ENCODE measurements at places on chromosomes 2 and 18.

- DNase-seq: no peak
Measured at GRCh38 chr18:57447154-57447621, 12.0 kb downstream of the ONECUT2 start.

- no peak for DNase-seq
Measured at GRCh38 chr2:36376319-36376765, 20.8 kb downstream of the CRIM1 start.

DNA sequence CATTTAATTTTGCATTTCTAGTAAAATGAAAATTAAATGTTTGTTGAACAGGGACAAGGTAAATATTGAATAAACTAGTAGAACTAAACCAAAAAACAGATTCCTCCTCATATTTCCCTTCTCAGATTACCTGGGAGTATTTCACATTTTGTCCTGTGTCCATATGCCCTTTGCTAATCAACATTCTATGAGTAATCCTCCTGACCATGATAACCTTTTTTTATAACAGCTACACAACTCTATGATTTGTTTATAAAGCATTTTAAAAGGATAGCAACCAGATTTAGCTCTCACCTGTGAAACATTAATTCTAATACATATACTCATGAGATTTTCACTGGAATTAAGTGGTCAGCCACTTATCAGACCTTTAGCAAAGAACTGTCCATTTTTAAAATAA, 7.1 kb upstream of the DSG2 start:
- DNase-seq: no peak

DNA sequence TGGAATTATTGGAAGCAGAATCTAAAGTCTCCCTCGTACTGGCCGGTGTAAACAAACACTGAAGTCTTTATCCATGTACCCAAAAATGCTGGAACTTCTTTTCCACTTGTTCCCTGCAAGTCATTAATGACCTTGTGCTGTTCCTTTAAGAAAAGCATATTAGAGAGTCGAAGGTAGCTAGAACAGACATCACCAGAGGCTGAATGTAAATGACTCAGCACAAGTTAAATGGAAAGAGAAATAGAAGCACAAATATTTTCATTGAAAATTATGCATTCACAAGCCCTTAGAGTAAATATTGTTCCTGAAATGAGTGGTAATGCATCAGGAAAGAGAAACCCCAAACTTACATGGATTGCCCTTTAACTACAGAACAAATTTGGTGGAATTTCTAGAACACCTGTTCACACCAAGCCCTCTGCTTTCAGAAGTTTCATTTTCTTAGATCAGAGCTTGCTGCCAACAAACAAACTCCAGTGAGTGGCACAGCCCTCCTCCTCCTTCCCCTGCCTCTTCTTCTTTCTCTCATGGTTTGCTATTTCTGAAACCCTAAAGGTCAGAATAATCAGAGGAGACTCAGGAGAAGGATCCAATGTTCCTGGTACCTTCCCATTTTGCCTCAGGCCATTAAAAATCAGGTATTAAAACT, 264.3 kb downstream of the TXNL1 start:
- no peak for DNase-seq

GRCh38 chr2:173659509-173659908, 304.8 kb downstream of the CDCA7 start:
- no peak for DNase-seq

DNA sequence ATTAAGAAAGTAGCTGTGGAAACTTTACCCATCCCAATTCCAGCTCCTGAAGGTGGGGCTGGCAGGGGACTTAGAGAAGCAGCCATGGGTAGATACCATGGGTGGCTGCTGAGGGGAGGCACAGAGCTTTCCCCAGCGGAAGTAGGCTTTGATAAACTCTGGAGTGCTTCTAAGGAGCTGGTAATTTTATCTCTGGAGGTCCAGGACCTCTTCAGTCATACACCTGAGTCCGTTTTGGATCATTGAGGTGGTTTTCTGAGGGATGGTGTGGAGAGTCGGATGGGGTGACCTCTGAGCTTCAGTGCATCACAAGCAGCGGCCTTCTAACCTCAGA, 36.7 kb upstream of the BMP10 start:
- no peak for DNase-seq

GRCh38 chr18:10585260-10585659, 59.4 kb downstream of the NAPG start:
- no peak for DNase-seq

- no peak for DNase-seq
Measured at GRCh38 chr2:159953136-159953823, 109.1 kb downstream of the PLA2R1 start.

DNA sequence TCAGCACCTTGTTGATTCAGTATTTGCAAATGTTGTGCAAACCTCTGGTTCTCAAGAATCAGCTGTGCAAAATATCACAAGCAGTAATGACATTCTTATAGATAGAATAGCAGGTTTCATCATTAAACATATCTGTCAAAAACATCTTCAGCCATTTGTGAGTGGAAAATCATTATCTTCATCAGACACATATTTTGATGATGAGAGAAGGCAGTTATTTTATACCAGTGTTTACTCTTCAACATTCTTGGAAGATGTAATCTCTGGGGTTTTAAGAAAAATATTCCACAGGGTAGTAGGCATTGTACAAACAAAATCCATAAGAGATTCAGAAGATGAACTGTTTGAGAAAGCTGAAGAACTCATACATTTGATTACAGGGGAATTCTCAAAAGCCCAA, 64.3 kb downstream of the FSIP2 start:
- no peak for DNase-seq

DNA sequence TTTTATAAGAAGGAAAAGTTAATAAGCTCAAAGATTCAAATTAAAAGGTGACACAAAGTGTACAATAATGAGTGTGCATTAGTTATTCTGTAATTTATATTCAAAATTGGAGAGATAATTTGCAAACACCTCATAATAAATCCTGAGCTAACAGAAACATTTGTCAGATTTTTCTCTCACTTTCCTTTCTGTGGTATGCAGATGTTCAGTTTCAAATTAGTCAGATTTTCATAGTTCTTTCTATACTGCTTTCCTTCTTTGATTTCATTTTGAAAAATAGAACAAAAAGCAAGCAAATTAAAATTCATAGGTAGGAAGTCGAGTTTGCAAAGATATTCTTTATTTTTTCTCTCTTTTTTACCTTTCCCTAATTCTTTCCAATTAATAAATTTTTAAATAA, 1420.1 kb upstream of the NXPH2 start:
- no peak for DNase-seq

GRCh38 chr18:45938488-45938935, 28.6 kb downstream of the EPG5 start:
- DNase-seq: no peak

DNA sequence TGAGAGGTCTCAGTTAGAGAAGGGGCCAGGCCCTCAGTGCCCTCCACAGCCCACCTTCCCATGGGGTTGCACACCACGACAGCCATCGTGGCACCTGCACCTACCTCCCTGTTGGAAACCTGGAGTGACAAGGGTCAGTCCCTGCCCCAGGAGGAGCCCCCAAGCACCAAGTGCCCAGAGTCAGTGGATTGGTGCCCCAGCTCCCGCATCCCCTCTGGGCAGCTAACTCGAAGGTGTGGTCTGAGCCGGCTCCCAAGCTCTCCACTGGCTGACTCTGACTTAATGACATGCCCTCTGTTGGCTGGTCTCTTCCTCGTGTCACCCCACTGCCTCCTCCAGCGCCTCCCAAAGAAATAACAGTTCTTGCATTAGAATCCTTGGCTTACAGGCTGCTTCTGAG, 116.4 kb downstream of the NDUFA10 start:
- no peak for DNase-seq
